H1 (cell line): ENCODE measurements at places on chromosomes 4 and X. TPM values are rescaled to one million over a fixed set of nuclear protein-coding genes. Genes with fewer than 3 reads are reported as not detected.

Gene MAOA
- total RNA-seq = 6.1 and 8.2 TPM in 2 replicates

GRCh38 chr4:101280866-101281600 is 66.3 kb downstream of the PPP3CA start:
- DNase-seq = no peak

Gene DCAF8L2
- total RNA-seq = not detected in 2 replicates

GRCh38 chr4:146285037-146285436 is 70.7 kb downstream of the REELD1 start:
- no peak for DNase-seq

DNA sequence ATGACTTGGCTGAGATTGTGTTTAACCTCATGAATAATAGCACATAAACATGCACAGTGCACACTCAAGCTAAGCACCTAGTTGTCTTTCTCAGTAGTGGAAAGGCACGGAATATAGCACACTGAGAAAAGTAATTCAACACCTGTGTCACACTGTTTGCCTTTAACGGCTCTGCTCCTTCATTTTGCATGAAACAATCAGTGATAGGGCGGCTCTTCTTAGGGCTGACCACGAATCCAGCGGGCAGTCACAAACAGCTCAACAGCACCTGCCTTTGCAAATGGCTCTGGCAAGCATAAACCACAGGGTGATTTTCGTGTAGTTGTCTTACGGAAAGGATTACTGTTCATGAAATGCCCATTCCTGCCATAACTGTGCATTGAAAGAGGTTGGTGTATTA is 954.0 kb upstream of the TENM3 start:
- no peak for DNase-seq

DNA sequence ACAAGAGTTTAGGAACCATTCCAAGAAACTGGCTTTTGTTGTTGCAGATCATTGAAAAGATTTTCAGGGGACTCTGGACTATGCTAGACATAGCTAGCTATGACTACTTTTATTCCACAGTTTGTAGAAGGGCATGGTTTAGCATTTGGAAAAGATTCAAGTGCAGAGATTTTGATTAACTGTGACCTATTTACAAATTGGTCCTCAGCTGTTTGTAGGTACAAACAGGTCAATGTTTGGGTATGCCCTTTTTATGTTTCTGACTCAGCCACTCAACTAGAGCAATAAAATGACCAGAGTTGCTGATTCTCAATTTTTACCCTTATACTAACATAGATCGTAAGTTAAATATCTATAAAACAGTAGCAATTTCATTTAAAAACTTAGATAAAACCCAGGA is 46.7 kb downstream of the IGFBP7 start:
- DNase-seq = no peak

Gene ALB
- total RNA-seq = not detected in 2 replicates

DNA sequence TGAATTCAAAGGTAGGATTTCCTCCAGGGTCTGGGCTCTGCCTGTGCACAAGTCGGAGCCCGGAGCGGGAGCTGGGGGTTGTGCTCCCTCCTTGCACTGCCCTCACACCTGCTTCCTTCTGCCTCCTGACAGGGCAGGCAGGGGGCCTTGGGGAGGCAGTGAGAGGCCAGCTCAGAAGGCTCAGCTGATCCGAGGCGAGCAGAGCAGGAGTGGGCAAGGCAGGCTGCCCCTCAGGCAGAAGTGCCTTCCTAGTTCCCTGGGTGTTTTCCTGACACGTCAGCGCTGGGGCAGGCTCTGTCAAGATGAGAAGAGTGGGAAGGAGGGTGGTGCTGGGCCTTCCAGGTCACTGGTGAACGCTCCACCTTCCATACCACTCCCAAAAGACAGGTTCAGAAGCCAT is 5.5 kb upstream of the IRAK1 start:
- no peak for DNase-seq

- DNase-seq = no peak
Measured at GRCh38 chr4:143701365-143701764, 890 bp upstream of the FREM3 start.

DNA sequence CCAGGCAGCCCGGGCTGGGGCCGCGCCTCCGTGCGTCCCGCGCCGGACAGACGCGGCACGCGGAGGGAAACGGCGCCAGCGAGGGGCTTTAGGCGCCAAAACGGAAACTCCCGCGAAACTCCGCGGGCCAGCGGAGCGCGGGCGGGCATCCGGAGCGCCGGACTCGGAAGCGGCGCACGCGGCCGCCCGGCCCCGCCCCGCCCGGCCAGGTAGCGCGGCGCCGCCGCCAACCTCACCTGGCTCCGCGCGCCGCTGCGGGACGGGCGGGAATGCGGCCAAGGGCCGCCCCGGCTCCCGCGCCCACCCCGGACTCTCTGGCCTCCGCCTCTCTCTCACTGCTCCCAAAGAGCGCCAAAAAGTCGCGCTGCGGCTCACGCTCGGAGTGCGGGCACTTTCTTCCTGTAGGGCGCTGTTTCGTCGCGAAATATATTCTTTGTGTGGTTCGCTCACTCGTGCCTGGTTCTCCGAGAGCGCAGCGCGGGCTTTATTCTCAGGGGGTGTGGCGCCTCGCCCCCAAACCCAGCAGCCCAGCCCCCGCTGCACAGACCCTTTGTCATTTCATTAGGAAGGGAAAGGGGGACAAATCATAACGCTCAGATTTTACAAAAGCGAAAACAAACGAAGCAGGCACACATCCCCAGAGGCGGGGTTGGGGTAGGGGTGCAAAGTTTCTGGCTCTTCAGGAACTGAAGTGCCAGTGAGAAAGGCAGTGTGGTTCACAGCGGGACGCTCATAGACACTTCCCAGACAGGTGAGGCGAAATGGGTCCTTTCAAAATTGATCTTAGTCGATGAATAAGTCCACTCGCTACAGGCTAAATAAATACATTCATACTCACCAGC is 961 bp upstream of the MBNL3 start:
- peak; percentile 53 for DNase-seq

Gene LUZP4
- 0.17 TPM in 1 of 2 replicates, not detected in the other for total RNA-seq

DNA sequence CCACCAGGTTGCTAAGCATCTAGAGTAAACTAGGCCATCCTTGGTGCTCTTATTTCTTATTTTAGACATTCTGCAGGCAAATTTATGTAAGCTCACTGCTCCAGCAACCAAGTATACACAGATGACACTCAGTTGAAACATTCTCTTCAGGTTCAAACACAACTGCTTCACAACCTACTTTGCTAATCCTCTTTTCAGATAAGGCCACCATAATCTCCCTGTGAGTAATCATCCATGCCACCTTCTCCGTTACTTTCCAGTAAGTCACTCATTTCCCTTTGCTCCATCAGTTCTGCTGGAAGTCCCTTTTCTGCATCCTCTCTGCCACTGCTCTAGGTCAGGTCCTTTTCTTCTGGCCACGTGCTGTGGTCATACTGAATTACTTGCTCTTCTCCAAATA is 120.2 kb upstream of the WDFY3 start:
- DNase-seq = no peak

- no peak for DNase-seq
Measured at GRCh38 chr4:44662623-44663005, 11.2 kb upstream of the YIPF7 start.

DNA sequence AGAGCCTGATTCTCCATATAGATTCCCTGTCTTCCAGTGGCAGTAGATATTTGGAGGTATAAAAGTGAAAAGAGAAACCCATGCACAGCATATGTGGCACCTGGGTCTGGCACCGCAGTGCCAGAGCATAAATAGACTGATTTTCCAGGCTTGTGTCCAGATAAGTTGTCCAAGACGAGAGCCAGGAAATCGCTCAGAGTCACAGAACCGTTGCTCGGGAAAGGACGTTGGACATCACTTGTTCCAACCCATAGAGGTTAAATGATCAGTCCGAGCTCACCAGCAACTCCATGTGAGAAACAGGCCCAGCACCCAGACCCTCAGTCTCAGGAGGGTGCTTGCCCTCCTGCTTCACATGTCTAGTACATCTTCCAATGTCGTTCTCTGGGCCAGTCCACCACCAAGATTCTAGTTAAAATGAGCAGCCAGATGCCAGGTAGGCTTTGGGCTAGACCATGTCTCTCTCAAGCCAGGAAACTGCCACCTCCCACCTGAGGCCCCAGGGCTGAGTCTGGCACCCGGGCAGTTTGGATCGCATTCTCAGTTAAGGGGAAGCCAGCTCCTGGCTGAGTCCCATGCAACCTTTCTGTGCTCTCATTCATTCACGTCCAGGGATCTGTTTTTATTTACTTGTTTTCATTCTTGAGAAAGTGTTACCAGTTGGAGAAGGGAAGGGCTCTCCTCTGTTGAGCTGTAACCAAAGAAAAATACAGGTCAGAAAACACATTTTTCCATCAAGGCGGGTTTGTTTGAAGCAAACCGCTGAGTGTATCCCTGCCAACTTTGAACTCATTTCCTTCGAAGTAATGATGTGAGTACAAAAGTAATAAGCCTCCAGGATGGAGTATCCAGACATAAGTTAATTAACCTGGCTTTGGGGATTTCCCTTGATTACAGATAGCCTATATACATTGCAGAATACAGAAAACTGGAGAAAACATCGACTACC is 91.7 kb downstream of the PHOX2B start:
- DNase-seq = no peak

- DNase-seq = no peak
Measured at GRCh38 chrX:69311936-69312670, 146.8 kb upstream of the PJA1 start.
